Cardiac muscle cell (in vitro differentiated cells and primary cell): ENCODE measurements at places on chromosomes 12 and 14. TPM values are rescaled to one million over a fixed set of nuclear protein-coding genes. Genes with fewer than 3 reads are reported as not detected.

The CISTR gene
- 0.34 and 0.55 TPM in 2 replicates for polyA plus RNA-seq

The DBX2 gene
- not detected in 2 replicates for polyA plus RNA-seq

The PIK3C2G gene
- not detected in 2 replicates for polyA plus RNA-seq

The SLC10A1 gene
- not detected in 2 replicates for polyA plus RNA-seq

The BHLHE41 gene
- polyA plus RNA-seq: 0.46 and 0.77 TPM in 2 replicates

The RNF212B gene
- polyA plus RNA-seq: 0.72 TPM in 1 of 2 replicates, not detected in the other

The SAMD4A gene
- polyA plus RNA-seq: 14.4 and 28.6 TPM in 2 replicates

The CS gene
- 243 and 289 TPM in 2 replicates for polyA plus RNA-seq

The TSHR gene
- 0.38 and 3.7 TPM in 2 replicates for polyA plus RNA-seq

The PRH2 gene
- 0.43 and 2.1 TPM in 2 replicates for polyA plus RNA-seq

The ZC2HC1C gene
- 7.7 and 9.8 TPM in 2 replicates for polyA plus RNA-seq

The PAX9 gene
- 0.21 and 0.32 TPM in 2 replicates for polyA plus RNA-seq

The ARHGEF25 gene
- 2.0 and 3.5 TPM in 2 replicates for polyA plus RNA-seq

The TAS2R8 gene
- polyA plus RNA-seq: not detected in 2 replicates

The KRT79 gene
- polyA plus RNA-seq: not detected in 2 replicates

The CMKLR1 gene
- 0.06 TPM in 1 of 2 replicates, not detected in the other for polyA plus RNA-seq

The TOMM20L gene
- polyA plus RNA-seq: not detected in 2 replicates

The FOXG1 gene
- 0.15 TPM in 1 of 2 replicates, not detected in the other for polyA plus RNA-seq

The PTPRR gene
- not detected in 2 replicates for polyA plus RNA-seq

The SERPINA10 gene
- 0.13 TPM in 1 of 2 replicates, not detected in the other for polyA plus RNA-seq

The RIPK3 gene
- 0.81 TPM in 1 of 2 replicates, not detected in the other for polyA plus RNA-seq

The BAG5 gene
- 17.6 and 19.6 TPM in 2 replicates for polyA plus RNA-seq

The RILPL1 gene
- polyA plus RNA-seq: 68.4 and 69.3 TPM in 2 replicates

The CYP27B1 gene
- 0.33 TPM in 1 of 2 replicates, not detected in the other for polyA plus RNA-seq

The PLXNC1 gene
- polyA plus RNA-seq: 2.9 and 3.3 TPM in 2 replicates

The CLBA1 gene
- polyA plus RNA-seq: 13.4 and 20.4 TPM in 2 replicates

The BDKRB1 gene
- not detected in 2 replicates for polyA plus RNA-seq

The C12orf54 gene
- polyA plus RNA-seq: not detected in 2 replicates

The SERPINA4 gene
- polyA plus RNA-seq: not detected in 2 replicates

The HOXC12 gene
- not detected in 2 replicates for polyA plus RNA-seq

The CCDC38 gene
- polyA plus RNA-seq: not detected in 2 replicates

The ABCC9 gene
- polyA plus RNA-seq: 0.22 and 0.49 TPM in 2 replicates

The USP5 gene
- polyA plus RNA-seq: 156 TPM in 2 replicates

The RND1 gene
- 3.5 and 7.2 TPM in 2 replicates for polyA plus RNA-seq

The INHBE gene
- 0.23 TPM in 1 of 2 replicates, not detected in the other for polyA plus RNA-seq

The FLVCR2 gene
- polyA plus RNA-seq: 1.9 and 4.0 TPM in 2 replicates

The RAD9B gene
- polyA plus RNA-seq: 1.5 and 2.3 TPM in 2 replicates

The LIN7A gene
- 3.0 and 9.2 TPM in 2 replicates for polyA plus RNA-seq

The OAS2 gene
- not detected in 2 replicates for polyA plus RNA-seq

The OTX2 gene
- 0.64 and 0.90 TPM in 2 replicates for polyA plus RNA-seq

The MYH6 gene
- 2,795 and 4,145 TPM in 2 replicates for polyA plus RNA-seq

The FAM186B gene
- polyA plus RNA-seq: 0.64 and 0.99 TPM in 2 replicates

The WNT1 gene
- not detected in 2 replicates for polyA plus RNA-seq

The ACRBP gene
- polyA plus RNA-seq: 2.6 and 7.0 TPM in 2 replicates

The HOXC4 gene
- polyA plus RNA-seq: 0.37 TPM in 1 of 2 replicates, not detected in the other
